ENCODE measurements at places on chromosomes 5 and 9. TPM values are rescaled to one million over a fixed set of nuclear protein-coding genes. Genes with fewer than 3 reads are reported as not detected.

Gene LECT2
- not detected for polyA plus RNA-seq

Gene FBP1
- polyA plus RNA-seq, result 1.2 TPM

Gene TMEM171
- polyA plus RNA-seq, result 0.42 TPM

Gene IRX4
- not detected for polyA plus RNA-seq

Gene FIBCD1
- not detected for polyA plus RNA-seq

Gene SNAPC4
- polyA plus RNA-seq, result 7.3 TPM

Gene PTGS1
- polyA plus RNA-seq, result 8.2 TPM

Gene DMRT3
- 0.17 TPM for polyA plus RNA-seq

Gene TEX48
- not detected for polyA plus RNA-seq

Gene IRX1
- polyA plus RNA-seq, result not detected

Gene ARHGEF37
- 4.2 TPM for polyA plus RNA-seq
